Activated naive CD8-positive, alpha-beta T cell treated with anti-CD3 and anti-CD28 coated beads, Interleukin-2, amount 10 ng/mL, durations not matched to agents 7 days and 5 days (primary cell): ENCODE measurements at places on chromosomes 4 and X. TPM values are rescaled to one million over a fixed set of nuclear protein-coding genes. Genes with fewer than 3 reads are reported as not detected.
A peak's percentile ranks its signal among the peaks of the same experiment; 100 is the strongest.

GRCh38 chr4:114184901-114185300, 205.5 kb upstream of the ARSJ start:
- H3K27me3 ChIP-seq = peaks cover 10% of the 10 kb centered on the region
- no peaks in the 10 kb centered on the region for H3K4me1 ChIP-seq
- no peak overlapping the region for H3K4me3 ChIP-seq
- DNase-seq = no peak

- H3K27ac ChIP-seq = peak overlapping the region; percentile 11
- H3K4me3 ChIP-seq = peak overlapping the region; percentile 99
- no peak for DNase-seq
- peaks cover 14% of the 10 kb centered on the region for H3K4me1 ChIP-seq
- H3K27me3 ChIP-seq = no peaks in the 10 kb centered on the region
Observed at GRCh38 chr4:87423317-87424098, 1.1 kb downstream of the NUDT9 start.

TCEAL6 gene
- not detected for total RNA-seq

ZDHHC15 gene
- total RNA-seq = 0.06 TPM

NHSL2 gene
- 1.6 TPM for total RNA-seq

UGT2B10 gene
- not detected for total RNA-seq
